Upper lobe of right lung (tissue), 1 donor: ENCODE measurements at places on chromosomes 11 and 22. TPM values are rescaled to one million over a fixed set of nuclear protein-coding genes. Genes with fewer than 3 reads are reported as not detected.

The LIPT2 gene
- 2.1 TPM for total RNA-seq

The JAML gene
- total RNA-seq: 87.9 TPM

The KRTAP5-7 gene
- total RNA-seq: 0.46 TPM

The SOX6 gene
- total RNA-seq: 8.3 TPM

The SLC22A12 gene
- total RNA-seq: not detected

The KCNJ4 gene
- not detected for total RNA-seq

The OR51B4 gene
- total RNA-seq: not detected

GRCh38 chr22:19110064-19110458 lies 12.2 kb downstream of the DGCR2 start:
- peaks cover 58% of the 10 kb centered on the region for H3K4me1 ChIP-seq
- no peaks in the 10 kb centered on the region for H3K36me3 ChIP-seq
- no peaks in the 10 kb centered on the region for H3K27me3 ChIP-seq
- peak overlapping the region; percentile 75 for H3K27ac ChIP-seq
- peak; percentile 55 for DNase-seq

DNA sequence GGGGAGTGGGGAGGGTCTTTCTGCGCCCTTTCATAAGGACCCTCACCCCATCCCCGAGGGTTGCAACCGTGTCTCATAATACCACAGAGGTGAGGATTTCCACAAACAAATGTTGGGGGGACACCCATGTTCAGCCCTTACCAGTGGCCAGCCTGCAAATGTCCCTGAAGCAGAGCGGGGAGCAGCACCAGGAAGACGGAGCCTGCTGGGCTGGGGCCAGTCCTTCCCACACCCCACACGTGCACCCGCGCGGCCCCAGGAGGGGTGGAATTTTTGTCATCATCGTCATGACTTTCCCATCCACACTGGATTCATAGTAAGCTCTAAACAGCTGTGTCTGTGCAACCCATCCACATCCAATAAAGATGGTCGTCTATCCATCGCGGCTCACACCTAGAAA lies 409.8 kb downstream of the BRD1 start:
- H3K27ac ChIP-seq: no peak overlapping the region
- H3K36me3 ChIP-seq: no peaks in the 10 kb centered on the region
- H3K4me3 ChIP-seq: no peak overlapping the region
- peaks cover 8% of the 10 kb centered on the region for H3K27me3 ChIP-seq
- DNase-seq: no peak

- no peak for DNase-seq
- H3K4me3 ChIP-seq: peak overlapping the region; percentile 98
- no peaks in the 10 kb centered on the region for H3K36me3 ChIP-seq
Observed at GRCh38 chr11:73759610-73760134, 1.2 kb downstream of the RAB6A start.

DNA sequence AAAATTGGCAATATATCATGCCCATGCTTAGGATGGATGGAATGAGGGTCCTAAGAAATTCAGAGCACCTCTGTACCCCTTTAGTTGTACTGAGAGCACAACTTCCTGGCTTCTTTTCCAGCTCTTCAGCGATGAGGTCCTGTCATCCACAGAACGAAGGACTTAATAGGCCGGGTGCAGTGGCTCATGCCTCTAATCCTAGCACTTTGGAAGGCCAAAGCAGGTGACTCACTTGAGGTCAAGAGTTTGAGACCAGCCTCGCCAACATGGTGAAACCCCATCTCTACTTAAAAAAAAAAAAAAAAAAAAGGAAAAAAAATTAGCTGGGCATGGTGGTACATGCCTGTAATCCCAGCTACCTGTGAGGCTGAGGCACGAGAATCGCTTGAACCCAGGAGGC lies 125.3 kb upstream of the BMAL1 start:
- H3K4me3 ChIP-seq: no peak overlapping the region
- H3K27ac ChIP-seq: no peak overlapping the region
- no peaks in the 10 kb centered on the region for H3K36me3 ChIP-seq
- no peaks in the 10 kb centered on the region for H3K4me1 ChIP-seq
- H3K27me3 ChIP-seq: no peaks in the 10 kb centered on the region

DNA sequence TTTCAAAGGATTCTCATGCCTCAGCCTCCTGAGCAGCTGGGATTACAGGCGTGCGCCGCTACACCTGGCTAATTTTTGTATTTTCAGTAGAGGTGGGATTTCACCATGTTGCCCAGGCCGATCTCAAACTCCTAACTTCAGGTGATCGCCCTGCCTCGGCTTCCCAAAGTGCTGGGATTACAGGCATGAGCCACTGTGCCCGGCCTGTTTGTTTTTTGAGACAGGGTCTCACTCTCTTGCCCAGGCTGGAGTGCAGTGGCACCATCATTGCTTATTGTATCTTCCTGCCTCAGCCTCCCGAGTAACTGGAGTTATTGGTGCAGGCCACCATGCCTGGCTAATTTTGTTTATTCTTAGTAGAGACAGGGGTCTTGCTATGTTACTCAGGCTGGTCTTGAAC lies 8.1 kb downstream of the FADS2 start:
- H3K36me3 ChIP-seq: peaks cover 14% of the 10 kb centered on the region
- peaks cover 14% of the 10 kb centered on the region for H3K4me1 ChIP-seq

DNA sequence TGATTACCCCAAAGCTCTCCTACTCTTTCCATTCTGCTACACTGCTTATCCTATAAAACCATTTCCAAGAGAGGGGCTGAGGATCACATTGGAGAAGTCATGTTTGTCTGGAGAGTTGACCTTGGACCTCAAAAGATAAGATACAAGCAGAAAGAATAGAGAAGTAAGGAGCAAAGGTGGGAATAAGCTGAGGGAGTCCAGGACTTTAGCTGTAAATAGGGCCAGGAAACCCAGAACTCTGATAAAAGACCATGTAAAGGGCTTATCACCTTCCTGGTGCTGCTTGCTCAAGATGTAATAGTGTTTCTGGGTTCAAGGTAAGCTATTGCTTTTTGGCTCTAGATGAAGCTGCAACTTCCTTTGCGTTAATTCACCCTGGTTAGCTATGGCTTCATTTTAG lies 32.8 kb upstream of the CCDC90B start:
- no peak overlapping the region for H3K4me3 ChIP-seq
- no peak overlapping the region for H3K27ac ChIP-seq
- H3K27me3 ChIP-seq: no peaks in the 10 kb centered on the region
- no peaks in the 10 kb centered on the region for H3K36me3 ChIP-seq
- no peaks in the 10 kb centered on the region for H3K4me1 ChIP-seq
- no peak for DNase-seq

DNA sequence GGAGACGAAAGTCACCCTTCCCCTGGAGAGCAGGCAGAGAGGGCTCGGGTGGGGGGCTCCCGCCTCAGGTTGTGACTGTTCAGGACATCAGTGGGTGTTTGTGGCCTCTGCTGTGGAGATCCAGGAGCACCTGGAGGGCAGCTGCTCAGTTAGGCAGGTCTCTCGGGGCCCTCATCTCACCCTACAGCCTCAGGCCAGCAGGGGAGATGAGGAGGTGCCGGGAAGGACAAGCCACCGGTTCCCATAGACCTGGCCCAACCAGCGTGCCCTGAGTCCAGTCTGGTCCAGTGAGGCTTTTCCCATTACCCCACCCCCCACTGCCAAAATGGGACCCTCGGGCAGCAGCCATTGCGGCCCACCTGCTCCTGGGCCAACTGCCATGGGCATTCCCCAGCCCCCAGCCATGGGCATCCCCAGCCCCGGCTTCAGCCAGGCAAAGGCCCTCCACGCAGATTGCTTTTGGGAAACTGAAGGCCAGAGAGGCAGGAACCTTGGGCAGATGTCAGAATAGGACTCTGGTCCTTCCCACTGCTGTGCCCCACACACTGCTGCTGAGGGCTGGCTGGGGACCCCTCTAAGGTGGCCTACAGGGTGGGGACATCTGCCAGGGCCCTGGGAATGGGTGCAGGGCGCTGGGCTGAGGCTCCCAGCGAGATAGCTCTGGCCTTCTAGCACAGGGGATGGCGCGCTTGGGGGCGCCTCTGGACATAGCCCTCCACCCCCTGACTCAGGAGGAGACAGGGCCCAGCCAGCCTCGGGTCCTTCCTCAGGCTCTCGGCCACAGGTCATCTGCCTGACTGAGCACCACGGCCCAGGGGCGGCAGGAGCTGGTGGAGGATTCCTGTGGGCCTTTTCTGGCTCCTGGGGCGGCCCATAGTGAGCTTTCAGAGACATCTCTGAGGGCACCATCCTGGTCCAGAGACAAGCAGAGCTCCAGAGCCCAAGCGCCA lies 4.8 kb downstream of the PIM3 start:
- H3K27me3 ChIP-seq: no peaks in the 10 kb centered on the region
- peak overlapping the region; percentile 87 for H3K27ac ChIP-seq
- H3K4me3 ChIP-seq: peak overlapping the region; percentile 93
